ENCODE measurements at places on chromosomes 6 and 20. TPM values are rescaled to one million over a fixed set of nuclear protein-coding genes. Genes with fewer than 3 reads are reported as not detected.

Gene TEAD3
- total RNA-seq: 7.2 TPM

Gene FIG4
- total RNA-seq: 28.9 TPM

Gene ERVFRD-1
- total RNA-seq: not detected

Gene SYCP2L
- total RNA-seq: 0.43 TPM

Gene TPBG
- 34.9 TPM for total RNA-seq

Gene PRDM13
- not detected for total RNA-seq

Gene PBOV1
- total RNA-seq: not detected

Gene CD40
- 1.2 TPM for total RNA-seq

All from articular chondrocyte of knee joint (primary cell).